NCI-H187 (cell line): ENCODE measurements at places on chromosomes 6 and 20.

- no peak for DNase-seq
Measured at GRCh38 chr6:134238960-134239795, 78.7 kb downstream of the SGK1 start.

DNA sequence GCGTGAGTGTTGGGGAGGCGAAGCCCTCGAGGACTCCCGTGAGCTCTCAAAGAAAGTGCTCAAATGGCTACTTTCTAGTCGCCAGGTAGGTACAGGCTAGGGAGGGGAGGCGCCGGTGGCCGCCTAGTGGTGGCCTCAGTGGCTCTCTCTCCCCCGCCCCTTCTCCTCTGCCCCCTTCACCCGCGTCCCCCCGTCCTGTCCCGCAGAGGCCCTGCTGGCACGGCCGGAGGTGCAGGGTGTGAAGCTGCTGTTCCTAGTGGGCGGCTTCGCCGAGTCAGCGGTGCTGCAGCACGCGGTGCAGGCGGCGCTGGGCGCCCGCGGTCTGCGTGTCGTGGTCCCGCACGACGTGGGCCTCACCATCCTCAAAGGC lies 16.3 kb downstream of the ADISSP start:
- no peak for DNase-seq

GRCh38 chr6:27806981-27807440 lies 105.2 kb downstream of the OR2B2 start:
- DNase-seq, result no peak

DNA sequence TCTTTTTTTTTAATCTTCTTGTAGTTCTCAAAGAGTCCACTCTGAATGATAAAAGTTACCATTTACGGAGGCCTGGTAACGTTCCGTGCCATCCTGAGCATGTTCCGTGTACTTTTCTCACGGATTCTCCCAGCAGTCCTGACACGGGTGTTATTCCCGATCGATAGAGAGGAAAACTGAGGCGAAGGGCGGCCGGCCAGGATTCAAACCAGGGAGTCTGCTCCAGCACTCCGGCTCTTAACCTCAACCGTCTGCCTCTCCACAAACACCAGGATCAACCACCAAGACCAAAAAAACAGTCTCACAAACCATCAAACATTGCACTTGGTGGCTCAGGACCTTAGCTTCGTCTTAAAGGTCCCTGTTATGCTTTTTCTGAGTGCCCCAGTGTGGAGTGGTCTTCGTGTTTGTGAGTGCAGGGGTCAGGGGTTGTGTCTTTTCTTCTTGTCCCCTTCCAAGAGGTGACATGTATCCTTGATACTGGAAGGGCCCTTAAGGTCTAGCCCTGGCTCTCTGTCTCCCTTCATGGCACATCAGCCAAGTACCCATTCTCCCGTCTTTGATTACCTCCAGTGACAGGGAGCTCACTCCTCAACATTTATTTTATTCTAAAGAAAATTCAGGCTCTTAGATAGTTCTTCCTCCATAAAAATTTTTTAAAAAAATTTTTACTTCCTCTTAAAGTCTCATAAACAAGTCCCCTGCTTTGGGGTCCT lies 35.1 kb downstream of the SRC start:
- no peak for DNase-seq

GRCh38 chr20:50099565-50099991 lies 13.4 kb downstream of the UBE2V1 start:
- DNase-seq, result no peak

DNA sequence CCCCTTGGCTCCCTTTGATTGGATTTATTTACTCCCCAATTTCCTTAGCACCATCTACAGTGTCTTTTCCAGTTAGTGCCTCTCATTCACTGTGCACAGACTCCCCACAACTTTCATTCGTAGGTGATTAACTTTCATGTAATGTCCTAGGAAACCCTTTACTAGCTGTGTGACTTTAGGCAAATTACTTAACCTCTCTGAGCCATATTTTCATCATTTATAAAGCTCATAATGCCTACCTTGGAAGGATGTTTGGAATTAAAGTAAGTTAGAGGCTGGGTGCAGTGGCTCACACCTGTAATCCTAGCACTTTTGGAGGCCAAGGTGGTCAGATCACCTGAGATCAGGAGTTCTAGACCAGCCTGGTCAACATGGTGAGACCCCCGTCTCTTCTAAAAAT lies 20.1 kb downstream of the C6orf15 start:
- DNase-seq, result no peak

DNA sequence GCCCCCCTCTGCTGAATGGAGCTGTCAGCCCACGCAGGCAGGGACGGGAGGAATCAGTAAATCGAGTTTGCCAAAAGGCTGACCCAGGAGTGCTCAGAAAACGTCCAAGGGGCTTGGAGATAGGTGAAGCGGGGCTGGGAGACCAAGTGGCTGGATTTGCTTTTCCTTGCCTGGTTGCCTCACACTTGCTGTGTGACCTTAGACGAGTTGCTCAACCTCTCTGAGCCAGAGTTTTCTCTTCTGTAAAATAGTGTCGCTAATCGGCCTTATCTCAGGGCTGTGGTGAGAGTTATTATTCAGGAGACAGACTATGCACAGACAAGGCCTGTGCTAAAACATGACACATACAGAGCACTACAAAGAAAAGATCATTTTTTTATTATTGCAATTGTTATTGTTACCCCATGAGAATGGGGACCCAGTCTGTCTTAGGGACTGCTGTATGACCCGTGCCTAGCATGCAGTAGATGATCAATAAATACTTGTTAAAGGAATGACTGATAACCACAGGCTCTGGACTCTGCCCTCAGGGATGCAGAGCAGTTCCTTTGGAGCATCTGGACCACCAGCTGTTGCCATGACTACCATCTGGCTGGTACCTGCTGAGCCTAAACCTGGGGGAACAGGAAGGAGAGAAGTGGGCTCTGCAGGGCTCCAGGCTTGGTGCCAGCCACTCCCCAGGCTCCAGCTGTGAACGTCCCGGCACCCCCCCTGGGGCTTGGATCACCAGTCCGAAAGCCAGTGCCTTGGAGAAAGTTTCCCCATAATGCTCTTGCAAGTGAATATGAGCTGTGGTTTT lies 901 bp downstream of the KCNK15 start:
- DNase-seq, result peak; percentile 33

DNA sequence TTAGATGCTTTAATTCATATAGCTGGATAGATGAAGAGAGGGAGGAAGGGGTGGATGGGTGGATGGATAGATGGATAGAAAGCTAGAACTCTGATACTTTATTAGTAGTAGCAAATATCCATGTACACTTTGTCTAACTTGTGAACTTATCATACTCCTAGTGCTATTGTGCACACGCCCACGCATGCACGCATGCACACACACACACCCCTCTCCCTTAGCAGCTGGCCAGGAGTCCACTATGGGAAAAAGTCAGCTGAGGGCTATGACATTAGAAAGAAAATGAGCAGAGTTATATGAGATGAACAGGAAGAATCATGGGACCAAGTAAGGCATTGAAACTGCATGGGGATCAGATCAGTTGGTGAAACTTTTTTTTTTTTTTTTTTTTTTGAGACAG lies 28.6 kb downstream of the TAB2 start:
- no peak for DNase-seq

GRCh38 chr6:4253604-4254231 lies 118.3 kb upstream of the ECI2 start:
- DNase-seq, result no peak

DNA sequence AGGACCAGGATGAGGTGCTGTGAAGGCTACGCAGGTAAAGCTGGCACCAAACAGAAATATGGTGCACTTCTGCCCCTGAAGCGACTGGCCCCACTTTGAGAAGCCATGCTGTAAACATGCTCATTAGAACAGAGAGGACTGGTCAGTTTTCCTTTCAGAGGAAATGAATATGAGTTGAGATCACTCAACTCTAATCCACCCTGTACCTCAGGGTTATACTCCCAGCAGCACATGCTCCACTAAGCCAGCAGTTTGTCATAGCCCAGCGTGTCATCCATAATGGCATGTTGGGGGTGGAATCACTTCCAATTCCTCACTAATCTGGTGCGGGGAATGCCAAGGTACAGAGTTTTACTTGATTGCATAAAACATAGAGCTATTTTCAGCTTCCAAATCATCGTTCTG lies 98.1 kb downstream of the HIVEP2 start:
- DNase-seq, result no peak

GRCh38 chr20:44748005-44748370 lies 2.3 kb downstream of the KCNK15 start:
- no peak for DNase-seq

DNA sequence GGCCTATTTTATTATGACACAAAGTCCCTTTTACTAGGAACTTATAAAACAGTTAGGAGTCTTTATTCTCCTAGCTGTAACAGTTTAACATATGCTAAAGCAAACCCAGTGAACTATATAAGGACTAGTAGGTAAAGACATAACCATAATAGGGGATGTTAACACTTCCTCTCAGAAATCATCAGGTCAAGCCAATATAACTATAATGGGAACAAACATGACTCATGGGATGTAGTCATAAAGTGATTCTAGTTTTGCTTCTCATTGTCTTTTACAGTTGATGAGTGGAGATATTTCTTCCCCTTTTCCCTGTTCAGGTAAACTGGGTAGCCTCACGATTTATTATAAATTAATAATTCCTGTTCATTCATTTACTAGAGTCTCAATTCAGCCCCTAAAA lies 9.7 kb downstream of the PTCHD4 start:
- no peak for DNase-seq
